A375 (cell line): ENCODE measurements at places on chromosomes 2 and 18. TPM values are rescaled to one million over a fixed set of nuclear protein-coding genes. Genes with fewer than 3 reads are reported as not detected.

TMEM185B gene
- 24.0 and 28.0 TPM in 2 replicates for total RNA-seq

ESPNL gene
- total RNA-seq = 0.40 and 0.41 TPM in 2 replicates

INO80B gene
- 30.3 and 40.9 TPM in 2 replicates for total RNA-seq

MERTK gene
- total RNA-seq = 0.13 TPM in 1 of 2 replicates, not detected in the other

TRIM43 gene
- 0.29 TPM in 1 of 2 replicates, not detected in the other for total RNA-seq

HAUS1 gene
- total RNA-seq = 27.7 and 36.4 TPM in 2 replicates

TMEM178A gene
- total RNA-seq = 0.38 TPM in 1 of 2 replicates, not detected in the other

FN1 gene
- 44.3 and 65.8 TPM in 2 replicates for total RNA-seq
